Stimulated activated CD4-positive, alpha-beta T cell treated with anti-CD3 and anti-CD28 coated beads, Interleukin-1b, Interleukin-23, amount 100 ng/mL, for 1 hour (primary cell): ENCODE measurements at places on chromosomes 7 and 10.
A peak's percentile ranks its signal among the peaks of the same experiment; 100 is the strongest.

GRCh38 chr7:41185851-41186250 is 517.0 kb downstream of the INHBA start:
- DNase-seq, result no peak

DNA sequence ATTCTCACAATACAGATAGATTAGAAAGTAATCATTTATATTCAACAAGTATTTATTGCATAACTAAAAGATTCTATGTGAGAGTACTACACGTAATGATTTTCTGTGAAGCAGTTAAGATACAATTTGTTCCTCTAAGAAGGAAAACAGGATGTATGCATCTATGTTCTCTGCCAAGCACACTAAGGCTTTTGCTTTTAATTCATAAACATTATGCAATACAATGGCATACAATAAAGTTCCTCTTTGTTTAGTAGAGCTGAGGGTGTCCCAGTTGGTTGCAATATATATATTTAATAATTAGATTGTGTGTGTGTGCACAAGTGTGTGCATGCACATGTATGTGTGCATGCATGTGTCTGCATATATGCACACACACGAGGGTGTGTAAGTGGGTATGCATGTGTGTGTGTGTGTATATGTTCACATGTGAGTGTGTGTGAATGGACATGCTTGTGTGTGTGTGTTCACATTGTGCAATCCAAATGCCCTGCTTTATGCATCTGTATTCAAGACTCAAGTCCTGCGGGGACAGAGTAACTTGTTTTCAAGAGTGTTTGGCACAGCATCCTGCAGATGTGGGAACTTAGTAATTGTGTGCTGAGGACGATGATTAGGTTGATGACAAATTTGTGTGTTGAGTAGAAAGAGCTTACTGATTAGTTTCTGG is 481.5 kb upstream of the KLF6 start:
- no peak for DNase-seq

GRCh38 chr7:112206238-112206990 is at the start of the genes DOCK4 and ZNF277:
TSS of gene DOCK4 (minus strand) at chr7:112206399. CDS start at chr7:112206138, 261 bp downstream.
TSS of gene ZNF277 (plus strand) at chr7:112206695. CDS start at chr7:112206717, 22 bp downstream.
- peak; percentile 96 for DNase-seq

DNA sequence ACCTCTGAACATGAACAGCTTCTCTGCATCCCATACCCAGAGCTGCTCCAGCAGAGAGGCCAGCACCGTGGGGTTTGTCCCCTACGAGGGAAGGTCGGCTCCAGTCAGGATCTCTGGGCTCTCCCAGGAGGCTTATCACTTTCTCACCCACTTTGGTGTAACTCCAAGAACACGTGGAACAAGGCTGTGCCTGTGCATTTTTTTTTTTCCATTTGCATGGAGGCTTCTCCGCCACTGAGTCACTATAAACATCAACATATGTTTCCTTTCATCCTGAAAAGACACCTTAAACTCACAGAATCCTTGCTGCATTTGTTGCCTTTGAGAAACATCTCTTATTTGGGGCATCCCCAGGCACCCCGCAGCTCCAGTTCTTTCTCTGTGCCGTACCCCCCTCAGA is 29.4 kb upstream of the ECHDC3 start:
- no peak for DNase-seq

DNA sequence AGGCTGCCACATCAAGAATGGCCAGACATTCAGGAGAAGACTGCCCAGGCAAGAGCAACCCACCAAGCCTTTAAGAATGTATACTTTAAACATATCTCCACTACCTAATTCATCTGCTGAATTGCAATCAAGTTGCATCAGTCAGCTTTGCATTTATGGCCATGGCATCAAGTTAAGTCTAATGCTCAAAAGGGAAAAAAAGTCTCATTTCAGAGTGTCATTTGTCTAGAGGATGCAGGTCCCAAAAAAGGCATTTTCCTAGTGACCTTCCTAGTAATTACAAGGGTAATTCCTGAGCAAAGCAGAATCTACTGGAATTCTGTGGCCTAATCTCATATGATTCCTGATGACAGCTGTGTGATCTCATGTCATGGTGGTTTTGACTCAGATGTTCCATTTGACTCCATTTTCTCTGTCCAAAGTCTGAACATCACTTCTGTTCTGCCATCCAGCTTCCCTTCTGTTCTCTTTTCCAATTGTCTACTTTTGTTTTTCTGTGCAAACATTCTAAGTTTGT is 7.3 kb upstream of the CABCOCO1 start:
- no peak for DNase-seq

- no peak for DNase-seq
Measured at GRCh38 chr7:150990416-150991186, at the start of gene NOS3. TSS of gene NOS3 (plus strand) at chr7:150991017. CDS start at chr7:150993804, 2,787 bp downstream.

- no peak for DNase-seq
Measured at GRCh38 chr7:30459591-30460245, 18.9 kb downstream of the NOD1 start.

- no peak for DNase-seq
Measured at GRCh38 chr10:131205556-131205955, 106.0 kb downstream of the TCERG1L start.

- no peak for DNase-seq
Measured at GRCh38 chr10:48748573-48748972, 63.9 kb downstream of the WDFY4 start.

GRCh38 chr10:73537288-73537687 is 41.5 kb upstream of the PPP3CB start:
- no peak for DNase-seq

GRCh38 chr10:132836832-132837540 is 51.0 kb upstream of the NKX6-2 start:
- DNase-seq, result peak; percentile 29

DNA sequence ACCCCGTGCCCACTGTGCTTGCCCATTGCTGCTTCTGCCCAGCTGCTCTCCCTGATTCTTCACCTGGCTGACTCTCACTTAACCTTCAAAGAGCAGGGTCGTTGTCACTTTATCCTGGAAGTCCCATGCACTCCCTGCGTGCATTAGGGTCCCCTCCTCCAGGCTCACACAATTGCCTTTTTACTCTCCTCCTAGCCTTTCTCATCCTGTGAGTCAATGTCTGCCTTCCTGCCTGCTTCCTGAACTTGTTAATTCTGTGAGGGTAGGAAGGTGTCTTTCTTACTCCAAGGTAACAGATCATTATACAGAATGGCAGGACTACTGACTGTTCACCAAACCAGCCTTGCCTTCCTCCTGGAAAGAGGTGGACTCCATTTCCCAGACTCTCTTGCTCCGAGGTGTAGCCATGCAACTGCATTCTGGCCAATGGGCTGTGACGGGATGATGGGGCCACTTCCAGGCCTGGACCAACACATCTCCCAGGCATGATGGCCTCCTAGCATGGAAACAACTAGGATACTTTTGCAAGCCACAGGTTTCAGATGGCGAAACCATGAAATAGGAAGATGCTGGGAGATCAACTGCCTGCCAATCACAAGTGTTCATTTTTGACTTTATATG is 54.7 kb downstream of the ARHGAP22 start:
- DNase-seq, result no peak

DNA sequence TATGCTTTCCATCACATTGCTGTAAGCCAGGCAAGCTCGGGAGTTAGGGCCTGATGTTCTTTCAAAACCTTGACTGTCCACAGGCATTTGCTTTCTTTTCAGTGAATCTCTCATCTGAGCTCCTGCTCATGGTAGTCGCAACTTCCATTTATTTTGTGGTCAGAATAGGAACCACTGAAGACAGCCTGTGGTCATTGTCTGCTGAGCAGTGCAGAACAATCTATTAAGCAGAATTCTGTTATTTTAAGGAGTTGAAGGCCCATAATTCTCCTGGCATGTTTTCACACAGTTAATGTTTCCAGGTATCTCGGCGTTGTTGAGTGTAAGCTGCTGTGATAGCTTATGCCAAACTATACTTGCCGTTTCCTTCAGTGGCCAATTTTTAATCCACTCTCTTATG is 491.1 kb upstream of the AKR1E2 start:
- DNase-seq, result no peak

DNA sequence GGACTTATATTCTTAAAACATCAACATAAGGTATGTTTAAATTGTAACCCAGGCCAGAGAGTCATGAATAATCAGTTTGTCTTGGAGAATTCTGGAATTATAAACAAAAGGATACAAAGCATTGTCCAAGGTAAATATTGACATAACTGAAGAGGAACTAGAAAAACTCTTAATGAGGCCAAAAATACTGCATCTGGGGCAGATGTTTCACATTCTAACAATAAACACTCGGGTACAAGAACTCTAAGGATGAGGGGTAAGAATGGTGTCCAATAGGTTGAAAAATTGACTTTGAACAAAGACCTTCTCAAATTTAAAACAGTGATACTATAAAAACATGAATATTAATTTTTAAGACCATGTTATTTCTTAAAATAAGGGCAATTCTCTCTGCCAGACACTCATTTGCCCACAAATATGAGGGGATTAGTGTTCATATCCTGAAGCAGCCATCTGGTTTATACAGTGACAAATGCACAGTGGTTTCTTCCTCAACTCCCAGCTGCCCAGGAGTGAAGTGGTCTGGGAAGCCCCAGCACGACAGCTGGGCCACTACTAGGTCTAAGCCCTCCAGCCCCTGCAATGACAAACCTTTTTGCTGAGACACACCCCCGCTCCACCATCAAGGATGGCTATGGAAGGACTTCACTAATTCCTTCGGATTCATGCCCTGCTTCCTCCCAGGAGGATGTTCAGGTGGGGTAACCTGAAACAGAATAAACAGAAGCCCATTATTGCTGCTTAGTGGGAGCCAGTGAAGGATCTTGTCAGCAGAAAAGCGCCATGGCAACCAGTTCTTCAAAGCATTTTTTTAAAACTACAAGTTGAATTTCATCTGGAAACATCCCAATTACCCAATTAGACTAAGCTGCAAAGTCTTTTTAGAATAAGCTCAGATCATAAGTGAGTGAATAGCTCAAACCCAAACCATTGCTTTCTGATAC is 107.5 kb upstream of the ARID5B start:
- no peak for DNase-seq

DNA sequence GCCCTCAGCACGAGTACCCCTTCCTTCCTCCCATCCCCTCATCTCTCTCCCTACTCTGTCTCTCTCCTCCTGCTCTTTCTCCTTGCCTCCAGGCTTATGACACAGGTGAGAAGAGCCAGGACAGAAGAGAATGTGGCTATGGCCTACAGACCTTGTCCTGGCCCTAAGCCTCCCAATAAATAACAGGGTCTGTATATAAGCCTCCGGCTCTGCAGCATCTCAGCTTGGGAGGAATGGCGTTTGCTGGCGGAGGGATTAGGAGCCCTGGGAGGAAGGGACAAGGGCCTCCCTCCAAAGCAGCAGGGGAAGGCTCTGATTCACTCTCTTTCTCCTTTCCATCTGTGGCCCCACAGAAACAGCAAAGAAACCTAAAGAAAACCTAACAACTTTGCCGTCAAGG is 45.8 kb downstream of the COL13A1 start:
- no peak for DNase-seq

DNA sequence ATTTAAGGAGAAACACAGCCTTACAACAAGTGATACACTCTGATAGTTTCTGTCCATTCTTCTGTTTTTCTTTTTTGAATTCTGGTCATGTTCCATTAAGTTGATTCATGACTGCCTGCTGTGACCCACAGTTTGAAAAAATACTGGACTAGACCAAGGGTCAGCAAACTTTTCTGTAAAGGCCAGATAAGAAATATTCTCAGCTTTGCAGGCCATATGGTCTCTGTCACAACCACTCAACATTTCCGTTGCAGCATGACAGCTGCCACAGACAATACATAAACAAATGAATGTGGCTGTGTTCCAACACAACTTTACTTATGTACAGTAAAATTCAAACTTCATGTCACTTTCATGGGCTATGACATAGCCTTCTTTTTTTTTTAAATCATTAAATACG is 156.7 kb downstream of the PLXNA4 start:
- no peak for DNase-seq

GRCh38 chr10:123551259-123551658 is 114.9 kb upstream of the GPR26 start:
- no peak for DNase-seq
